Immature natural killer cell (primary cell): ENCODE measurements at places on chromosomes 7 and 10. TPM values are rescaled to one million over a fixed set of nuclear protein-coding genes. Genes with fewer than 3 reads are reported as not detected.
A peak's percentile ranks its signal among the peaks of the same experiment; 100 is the strongest.

CALML5 gene
- polyA plus RNA-seq: not detected

SPDYE9 gene
- not detected for polyA plus RNA-seq

HOXA2 gene
- not detected for polyA plus RNA-seq

AQP1 gene
- polyA plus RNA-seq: 0.08 TPM

ITPRID1 gene
- not detected for polyA plus RNA-seq

SPDYE3 gene
- polyA plus RNA-seq: 11.1 TPM

RPEL1 gene
- not detected for polyA plus RNA-seq

DNA sequence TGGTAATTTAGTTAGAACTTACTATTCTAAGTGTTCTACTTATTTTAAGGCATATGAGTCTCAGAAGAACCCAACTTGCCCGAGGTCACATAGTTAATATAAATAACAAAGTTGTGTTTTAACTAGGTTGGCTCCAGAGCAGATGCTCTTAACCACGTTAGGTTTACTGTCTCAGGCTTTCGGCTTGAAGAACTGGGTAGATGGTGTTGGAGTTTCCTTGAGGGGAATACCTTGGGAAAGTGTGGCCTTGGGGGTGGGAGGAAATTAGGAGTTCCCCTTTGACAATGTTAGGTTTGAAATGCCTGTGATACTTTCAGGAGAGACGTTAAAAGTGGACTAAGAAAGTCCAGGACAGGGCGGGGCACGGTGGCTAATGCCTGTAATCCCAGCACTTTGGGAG is 9.6 kb downstream of the ZNF398 start:
- peak overlapping the region; percentile 23 for H3K27ac ChIP-seq
- peaks cover 27% of the 10 kb centered on the region for H3K4me1 ChIP-seq
- no peak for DNase-seq
- H3K36me3 ChIP-seq: peaks cover 23% of the 10 kb centered on the region
- H3K27me3 ChIP-seq: no peaks in the 10 kb centered on the region
- H3K4me3 ChIP-seq: no peak overlapping the region

GRCh38 chr10:61985715-61986114 is 84.2 kb downstream of the ARID5B start:
- DNase-seq: no peak
- peaks cover 42% of the 10 kb centered on the region for H3K4me1 ChIP-seq
- no peaks in the 10 kb centered on the region for H3K36me3 ChIP-seq
- no peaks in the 10 kb centered on the region for H3K27me3 ChIP-seq
- H3K27ac ChIP-seq: peak overlapping the region; percentile 97

- DNase-seq: no peak
- H3K27me3 ChIP-seq: no peaks in the 10 kb centered on the region
- no peaks in the 10 kb centered on the region for H3K36me3 ChIP-seq
- peak overlapping the region; percentile 81 for H3K27ac ChIP-seq
These were observed 15.1 kb downstream of the RNF216 start for GRCh38 chr7:5766321-5766761.

- no peaks in the 10 kb centered on the region for H3K4me1 ChIP-seq
- no peak overlapping the region for H3K27ac ChIP-seq
- H3K4me3 ChIP-seq: no peak overlapping the region
- H3K27me3 ChIP-seq: peaks cover 3% of the 10 kb centered on the region
- DNase-seq: no peak
- H3K36me3 ChIP-seq: no peaks in the 10 kb centered on the region
These were observed 11.7 kb downstream of the CYP26A1 start for GRCh38 chr10:93085272-93085859.

GRCh38 chr10:49367600-49367999 is 28.3 kb downstream of the DRGX start:
- H3K36me3 ChIP-seq: no peaks in the 10 kb centered on the region
- no peak overlapping the region for H3K4me3 ChIP-seq
- DNase-seq: no peak
- H3K4me1 ChIP-seq: no peaks in the 10 kb centered on the region
- H3K27ac ChIP-seq: no peak overlapping the region

DNA sequence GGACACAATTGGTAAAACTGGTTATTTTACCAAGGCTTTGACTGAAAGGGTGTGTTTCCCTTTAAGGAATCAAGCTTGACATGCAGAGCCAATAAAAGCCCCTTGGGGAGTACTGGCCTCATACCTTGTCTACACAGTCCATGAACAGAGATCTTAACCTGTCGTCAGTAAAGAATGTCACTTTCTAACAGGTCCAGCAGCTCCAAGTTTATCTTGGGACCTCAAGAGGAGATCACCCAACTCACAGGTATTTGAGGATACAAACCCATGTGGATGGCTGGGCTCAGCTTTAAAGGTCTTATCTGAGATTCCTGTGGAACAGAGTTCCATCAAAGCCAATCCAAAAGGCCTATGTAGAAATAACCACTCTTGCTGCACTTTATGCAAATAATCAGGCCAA is 61.3 kb downstream of the COA1 start:
- H3K4me1 ChIP-seq: peaks cover 54% of the 10 kb centered on the region
- H3K27me3 ChIP-seq: no peaks in the 10 kb centered on the region
- H3K36me3 ChIP-seq: peaks cover 18% of the 10 kb centered on the region
- H3K4me3 ChIP-seq: no peak overlapping the region

DNA sequence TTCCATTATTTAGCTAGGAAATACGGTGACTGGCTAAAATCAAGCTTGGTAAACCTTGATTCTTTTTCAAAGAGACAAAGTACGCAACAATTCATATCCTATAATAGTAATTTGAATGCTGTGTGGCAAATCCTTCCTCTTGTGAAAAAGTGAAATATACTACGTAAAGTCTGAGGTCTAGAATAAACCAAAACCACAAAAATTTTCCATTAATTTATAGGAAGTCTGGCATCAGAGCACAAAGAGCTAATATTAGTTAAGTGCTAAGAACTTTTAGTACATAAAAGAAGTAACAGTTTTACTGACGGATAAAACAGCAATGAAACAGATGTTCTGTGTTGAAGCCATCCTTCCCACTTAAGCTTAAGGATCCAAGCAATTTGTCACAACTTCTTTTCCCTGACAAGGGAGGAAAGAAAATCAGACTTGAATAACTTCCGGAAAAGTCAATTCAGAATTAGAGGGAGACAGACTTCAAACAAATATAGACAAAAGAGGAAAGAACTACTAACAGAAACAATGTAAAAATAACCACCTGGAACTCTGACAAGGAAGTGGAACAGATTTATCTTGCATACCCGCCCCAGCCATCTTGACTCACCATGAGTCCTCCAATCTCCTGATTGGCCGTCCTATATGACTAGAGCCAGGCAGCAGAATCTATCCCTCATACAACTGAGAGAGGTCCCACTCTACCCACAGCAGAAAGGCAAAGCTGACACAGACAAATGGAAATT is 34.6 kb downstream of the RHEB start:
- no peak overlapping the region for H3K4me3 ChIP-seq
- DNase-seq: no peak
- peaks cover 5% of the 10 kb centered on the region for H3K36me3 ChIP-seq
- H3K27me3 ChIP-seq: no peaks in the 10 kb centered on the region
- H3K4me1 ChIP-seq: peaks cover 29% of the 10 kb centered on the region

DNA sequence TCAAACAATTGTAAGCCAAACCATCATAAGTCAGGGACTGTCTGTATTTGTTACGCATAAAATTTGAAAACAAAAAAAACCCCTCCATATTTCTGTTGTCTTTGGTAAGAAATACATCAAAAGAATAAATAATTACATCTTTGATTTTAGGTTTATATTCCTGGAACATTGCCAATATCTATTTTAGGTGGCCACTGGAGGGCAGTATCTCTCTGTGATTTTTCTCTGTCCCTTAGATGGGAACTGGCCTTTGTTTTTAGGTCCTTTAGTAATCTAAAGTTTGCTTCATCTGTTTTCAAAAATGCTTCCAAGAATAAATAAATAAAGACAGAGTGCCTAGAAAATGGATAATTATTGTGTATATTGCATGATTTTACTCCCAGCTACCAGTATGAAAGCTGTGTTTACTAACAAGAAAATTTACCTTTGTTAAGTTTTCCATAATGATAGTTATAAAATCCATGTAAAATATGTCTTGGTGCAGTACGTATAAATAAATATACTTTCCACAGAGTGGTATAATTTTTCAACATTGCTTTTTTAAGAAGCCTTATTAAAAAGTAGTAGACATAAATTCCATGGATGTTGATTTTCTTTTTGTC is 64.2 kb downstream of the PHYHIPL start:
- no peaks in the 10 kb centered on the region for H3K36me3 ChIP-seq
- H3K4me3 ChIP-seq: no peak overlapping the region
- no peak for DNase-seq

DNA sequence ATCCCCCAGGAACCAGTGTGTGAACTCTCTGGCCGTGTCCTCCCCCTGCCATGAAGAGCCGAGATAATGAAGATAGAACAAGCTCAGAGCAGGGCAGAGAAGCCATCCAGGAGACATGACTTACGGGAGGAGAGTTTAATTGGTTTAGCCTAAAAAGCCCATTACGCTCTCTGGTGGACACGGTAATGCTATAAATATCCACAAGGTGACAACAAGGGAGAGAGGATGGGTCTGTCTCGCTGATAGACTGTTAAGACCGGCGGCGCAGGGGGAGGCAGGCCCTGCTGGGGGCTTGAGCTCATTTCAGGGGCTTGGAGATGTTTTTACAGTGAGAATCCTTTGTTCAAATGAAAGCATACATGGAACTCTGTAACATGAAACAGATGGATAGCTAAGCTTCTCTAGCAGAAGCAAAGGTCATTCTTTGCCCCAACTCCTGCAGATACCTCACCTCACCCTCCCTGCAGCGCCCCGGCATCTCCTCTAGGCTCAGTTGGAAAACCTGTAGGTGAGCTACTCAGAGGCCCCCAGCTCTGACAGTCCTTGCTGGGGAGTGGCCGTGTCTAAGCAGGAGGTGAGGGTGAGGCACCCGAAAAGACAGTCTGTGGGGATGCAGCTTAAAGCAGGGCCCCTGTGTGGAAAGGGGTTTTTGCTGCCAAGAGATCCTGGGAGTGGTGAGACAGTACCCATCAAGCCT is 40.8 kb upstream of the LOXL4 start:
- H3K27ac ChIP-seq: no peak overlapping the region
- no peaks in the 10 kb centered on the region for H3K4me1 ChIP-seq
- no peaks in the 10 kb centered on the region for H3K36me3 ChIP-seq
- H3K4me3 ChIP-seq: no peak overlapping the region

DNA sequence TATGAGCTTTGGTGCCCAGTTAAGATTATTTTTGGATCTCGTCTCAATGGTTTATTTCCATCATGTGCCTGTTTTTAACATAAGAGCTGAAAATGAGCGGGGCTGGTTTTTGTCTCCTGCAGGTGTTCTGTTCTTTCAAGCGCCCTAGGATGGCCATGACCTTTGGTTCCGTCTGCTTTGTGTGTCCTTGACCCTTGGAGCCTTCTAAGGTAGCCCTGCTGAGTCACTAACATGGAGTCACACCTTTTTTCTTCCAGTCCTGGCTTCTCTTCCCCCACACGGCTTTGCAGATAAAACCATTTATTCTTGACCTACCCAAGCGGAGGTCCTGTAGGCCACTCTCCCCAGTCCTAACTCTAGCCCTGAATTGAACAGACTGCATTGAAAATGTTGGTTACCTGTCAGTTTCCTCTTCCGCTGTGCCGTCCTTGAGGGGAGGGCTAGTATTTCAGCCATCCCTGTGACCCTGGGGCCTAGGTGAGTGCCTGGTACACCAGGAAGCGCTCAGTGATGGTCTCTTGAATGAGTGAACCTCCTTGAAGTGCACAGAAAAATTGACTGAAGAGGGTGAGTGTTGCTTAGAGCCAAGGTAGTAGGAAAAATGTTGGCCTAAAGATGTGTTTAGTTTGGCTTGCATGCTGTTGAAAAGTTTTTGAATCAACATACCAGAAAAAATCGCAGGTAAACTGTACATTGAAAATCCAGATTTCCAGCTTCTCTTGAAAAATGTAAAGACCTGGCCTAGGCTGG is 48.0 kb downstream of the CAMK1D start:
- no peaks in the 10 kb centered on the region for H3K36me3 ChIP-seq
- DNase-seq: no peak
- H3K4me1 ChIP-seq: peaks cover 13% of the 10 kb centered on the region
- H3K27ac ChIP-seq: no peak overlapping the region
- no peak overlapping the region for H3K4me3 ChIP-seq
- H3K27me3 ChIP-seq: peaks cover 4% of the 10 kb centered on the region

GRCh38 chr7:151137791-151138152 is 29.7 kb downstream of the GBX1 start:
- DNase-seq: no peak
- no peaks in the 10 kb centered on the region for H3K4me1 ChIP-seq
- H3K4me3 ChIP-seq: no peak overlapping the region
- no peaks in the 10 kb centered on the region for H3K36me3 ChIP-seq
- no peaks in the 10 kb centered on the region for H3K27me3 ChIP-seq
- H3K27ac ChIP-seq: no peak overlapping the region

DNA sequence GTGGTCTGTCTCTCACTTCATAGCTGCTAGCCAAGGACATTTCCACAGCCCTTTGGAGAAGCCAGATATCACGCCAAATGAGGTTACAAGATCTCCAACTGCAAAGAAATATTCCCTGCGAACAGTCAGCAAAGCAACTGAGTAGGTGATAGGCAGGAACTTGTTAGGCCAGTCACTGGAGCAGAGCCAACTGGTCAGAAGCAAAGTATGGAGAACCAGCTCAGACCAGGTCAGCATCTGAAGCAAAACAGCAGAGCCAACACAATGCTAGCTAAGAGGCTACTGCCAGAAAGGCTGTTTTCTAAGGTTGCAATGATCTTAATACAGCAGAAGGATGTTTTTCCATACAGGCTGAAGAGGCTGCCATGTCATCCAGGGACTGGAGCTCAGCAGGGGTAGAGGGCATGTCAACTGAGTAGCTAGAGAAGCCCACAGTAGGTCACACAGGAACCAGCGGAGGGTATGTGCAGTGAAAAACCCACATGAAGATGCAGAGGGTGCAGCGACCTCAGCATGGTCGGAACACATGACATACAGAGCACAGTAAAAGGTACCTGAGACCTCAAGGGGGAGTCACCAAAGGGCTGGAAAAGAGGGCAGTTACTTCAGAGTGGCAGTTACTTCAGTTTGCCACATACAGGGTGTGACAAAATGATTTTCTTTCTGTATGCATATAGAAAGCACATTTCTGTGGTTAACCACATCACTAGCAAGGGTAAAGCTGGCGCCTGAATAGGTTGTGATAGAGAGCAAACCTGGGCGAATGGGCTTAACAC is 8.9 kb downstream of the SEC31B start:
- peaks cover 5% of the 10 kb centered on the region for H3K36me3 ChIP-seq
- H3K4me3 ChIP-seq: peak overlapping the region; percentile 59
- peaks cover 4% of the 10 kb centered on the region for H3K27me3 ChIP-seq
- H3K4me1 ChIP-seq: peaks cover 41% of the 10 kb centered on the region
- peak overlapping the region; percentile 36 for H3K27ac ChIP-seq

DNA sequence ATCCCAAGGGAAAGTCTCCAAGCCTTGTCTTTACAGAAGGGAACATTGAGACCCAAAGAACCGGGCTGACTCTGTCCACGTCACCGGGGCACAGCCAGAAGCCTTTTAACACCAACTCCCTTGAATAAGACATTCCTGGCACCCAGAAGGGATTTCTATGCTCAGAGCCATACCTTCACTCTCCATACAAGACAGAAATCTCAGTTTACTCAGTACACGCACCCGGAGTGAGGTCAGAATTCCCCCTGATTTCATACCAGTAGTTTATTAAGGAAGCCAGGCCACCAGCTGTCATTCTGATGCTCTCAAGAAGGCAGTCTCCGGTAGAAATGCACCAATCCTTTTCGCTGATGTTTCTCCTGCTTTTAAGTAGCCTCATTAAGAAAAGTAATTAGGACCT is 134.2 kb upstream of the KCNMA1 start:
- H3K27me3 ChIP-seq: peaks cover 7% of the 10 kb centered on the region
- no peak overlapping the region for H3K4me3 ChIP-seq
- no peak for DNase-seq
- H3K4me1 ChIP-seq: no peaks in the 10 kb centered on the region

- peaks cover 2% of the 10 kb centered on the region for H3K27me3 ChIP-seq
- H3K4me3 ChIP-seq: no peak overlapping the region
- no peak overlapping the region for H3K27ac ChIP-seq
These were observed 3.1 kb upstream of the C10orf90 start for GRCh38 chr10:126673565-126673964.
